ENCODE measurements at places on chromosomes 4 and X. TPM values are rescaled to one million over a fixed set of nuclear protein-coding genes. Genes with fewer than 3 reads are reported as not detected.

GRCh38 chr4:36551697-36552214, 270.3 kb downstream of the DTHD1 start:
- no peak overlapping the region for H3K4me3 ChIP-seq
- H3K27me3 ChIP-seq, result no peaks in the 10 kb centered on the region
- H3K36me3 ChIP-seq, result no peaks in the 10 kb centered on the region
- DNase-seq, result no peak
- no peaks in the 10 kb centered on the region for H3K4me1 ChIP-seq
- H3K27ac ChIP-seq, result no peak overlapping the region

GRCh38 chr4:22070256-22070655, 121.7 kb upstream of the KCNIP4 start:
- H3K4me3 ChIP-seq, result no peak overlapping the region
- DNase-seq, result no peak
- H3K27me3 ChIP-seq, result no peaks in the 10 kb centered on the region
- H3K4me1 ChIP-seq, result no peaks in the 10 kb centered on the region
- no peak overlapping the region for H3K27ac ChIP-seq

GRCh38 chr4:156501962-156502361, 469.6 kb downstream of the PDGFC start:
- no peak overlapping the region for H3K27ac ChIP-seq
- no peaks in the 10 kb centered on the region for H3K4me1 ChIP-seq
- no peaks in the 10 kb centered on the region for H3K36me3 ChIP-seq
- no peak for DNase-seq

DNA sequence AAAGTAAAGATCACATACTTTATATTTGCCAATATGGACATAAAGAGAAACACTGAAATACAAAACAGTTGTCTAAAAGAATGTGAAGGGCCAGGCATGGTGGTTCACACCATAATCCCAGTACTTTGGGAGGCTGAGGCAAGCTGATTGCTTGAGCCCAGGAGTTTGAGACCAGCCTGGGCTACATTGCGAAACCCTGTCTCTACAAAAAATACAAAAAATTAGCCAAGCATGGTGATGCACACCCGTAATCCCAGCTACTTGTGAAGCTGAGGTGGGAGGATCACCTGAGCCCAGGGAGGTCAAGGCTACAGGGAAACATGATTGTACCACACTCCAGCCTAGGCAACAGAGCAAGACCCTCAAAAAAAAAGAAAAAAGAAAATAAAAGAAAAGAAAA, 11.8 kb downstream of the RBM47 start:
- H3K27me3 ChIP-seq, result no peaks in the 10 kb centered on the region
- DNase-seq, result no peak
- H3K4me3 ChIP-seq, result no peak overlapping the region
- no peaks in the 10 kb centered on the region for H3K36me3 ChIP-seq
- no peak overlapping the region for H3K27ac ChIP-seq

GRCh38 chr4:137422666-137423065, 109.6 kb downstream of the PCDH18 start:
- H3K27ac ChIP-seq, result no peak overlapping the region
- no peaks in the 10 kb centered on the region for H3K27me3 ChIP-seq
- H3K4me3 ChIP-seq, result no peak overlapping the region
- no peaks in the 10 kb centered on the region for H3K36me3 ChIP-seq
- DNase-seq, result no peak
- H3K4me1 ChIP-seq, result no peaks in the 10 kb centered on the region

Gene SLC38A5
- not detected for total RNA-seq

Gene GDPD2
- 1.9 TPM for total RNA-seq

Gene FOXR2
- not detected for total RNA-seq

DNA sequence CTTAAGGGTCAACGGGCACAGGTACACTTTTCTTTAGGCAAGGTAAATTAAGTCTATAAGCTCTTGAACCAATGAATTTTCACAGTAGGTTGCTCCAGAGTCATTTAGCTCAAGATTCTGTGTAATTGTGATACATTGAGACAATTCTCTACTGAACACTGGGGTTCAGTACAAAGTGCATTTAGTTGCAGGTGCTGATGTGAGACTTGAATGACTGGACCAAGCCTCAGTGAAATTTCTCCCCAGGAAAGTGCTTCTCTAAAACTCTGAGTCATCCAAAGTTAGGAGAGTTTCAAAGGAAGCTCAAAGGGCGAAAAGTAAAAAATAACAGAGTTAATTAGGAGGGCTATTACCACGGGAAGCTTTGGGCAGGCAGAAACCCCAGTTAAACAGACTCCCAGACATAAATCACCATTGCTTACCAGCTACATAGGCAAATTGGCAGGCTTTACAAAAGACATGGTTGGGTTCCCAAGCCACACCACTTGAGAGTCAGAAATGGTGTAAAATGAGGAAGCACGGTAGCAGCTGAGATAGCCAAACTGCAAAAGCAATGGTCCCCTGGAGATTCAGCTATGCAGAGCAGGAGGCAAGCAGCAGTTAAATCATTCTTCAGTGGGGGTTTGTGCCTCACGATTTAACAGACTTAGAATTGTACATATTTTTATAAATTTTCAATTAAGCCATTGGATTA, 202.6 kb downstream of the PCDH19 start:
- no peaks in the 10 kb centered on the region for H3K4me1 ChIP-seq
- no peaks in the 10 kb centered on the region for H3K36me3 ChIP-seq
- H3K27ac ChIP-seq, result no peak overlapping the region
- no peak for DNase-seq
- H3K27me3 ChIP-seq, result no peaks in the 10 kb centered on the region

DNA sequence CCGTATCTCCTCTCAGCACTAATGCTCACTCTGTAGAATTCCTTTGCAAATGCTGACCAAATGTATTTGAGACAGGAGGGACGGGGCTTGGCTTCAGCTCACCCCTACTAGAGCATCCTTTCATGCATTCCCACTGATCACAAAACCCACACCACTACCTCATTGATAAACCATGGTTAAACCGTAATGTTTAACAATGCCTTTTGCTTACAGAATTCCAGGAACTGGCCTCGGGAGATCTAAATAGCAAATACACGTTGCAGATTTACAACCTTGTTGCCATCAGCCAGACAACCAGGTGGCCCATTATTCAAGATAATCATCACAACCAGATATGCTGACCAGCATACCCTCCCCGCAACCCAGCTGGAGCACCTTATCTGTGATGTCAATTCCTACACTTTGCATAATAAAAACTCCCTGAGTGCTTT, 391.9 kb downstream of the KCTD8 start:
- no peak overlapping the region for H3K4me3 ChIP-seq
- no peaks in the 10 kb centered on the region for H3K27me3 ChIP-seq
- no peaks in the 10 kb centered on the region for H3K36me3 ChIP-seq
- no peak for DNase-seq
- no peaks in the 10 kb centered on the region for H3K4me1 ChIP-seq

Data from Caco-2 (cell line).